ENCODE measurements at places on chromosomes 1 and 21. TPM values are rescaled to one million over a fixed set of nuclear protein-coding genes. Genes with fewer than 3 reads are reported as not detected.

The HNRNPCL1 gene
- not detected for polyA plus RNA-seq

The GPR37L1 gene
- polyA plus RNA-seq, result 0.25 TPM

The WDR64 gene
- not detected for polyA plus RNA-seq

The SLAMF7 gene
- polyA plus RNA-seq, result not detected

The ALX3 gene
- 0.20 TPM for polyA plus RNA-seq

DNA sequence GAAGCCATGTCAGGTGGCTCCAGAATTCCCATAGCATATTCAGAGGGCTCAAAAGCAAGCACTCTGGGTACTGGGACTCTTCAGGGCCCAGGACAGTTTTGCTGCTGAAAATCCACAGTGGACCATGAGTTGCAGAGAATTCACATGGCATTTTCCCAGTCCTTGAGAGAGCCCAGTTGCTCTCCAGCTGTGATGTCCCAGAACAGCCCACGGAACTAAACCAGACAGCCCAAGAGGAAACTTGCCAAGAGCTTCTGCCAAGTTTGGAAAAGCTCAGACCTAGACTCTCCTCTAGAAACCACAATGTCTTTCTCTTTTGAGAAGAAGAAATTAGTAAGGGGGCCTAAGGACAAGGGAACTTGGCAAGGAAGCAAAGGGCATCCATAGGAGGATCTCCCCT, 69.4 kb downstream of the RGS2 start:
- no peak for DNase-seq

DNA sequence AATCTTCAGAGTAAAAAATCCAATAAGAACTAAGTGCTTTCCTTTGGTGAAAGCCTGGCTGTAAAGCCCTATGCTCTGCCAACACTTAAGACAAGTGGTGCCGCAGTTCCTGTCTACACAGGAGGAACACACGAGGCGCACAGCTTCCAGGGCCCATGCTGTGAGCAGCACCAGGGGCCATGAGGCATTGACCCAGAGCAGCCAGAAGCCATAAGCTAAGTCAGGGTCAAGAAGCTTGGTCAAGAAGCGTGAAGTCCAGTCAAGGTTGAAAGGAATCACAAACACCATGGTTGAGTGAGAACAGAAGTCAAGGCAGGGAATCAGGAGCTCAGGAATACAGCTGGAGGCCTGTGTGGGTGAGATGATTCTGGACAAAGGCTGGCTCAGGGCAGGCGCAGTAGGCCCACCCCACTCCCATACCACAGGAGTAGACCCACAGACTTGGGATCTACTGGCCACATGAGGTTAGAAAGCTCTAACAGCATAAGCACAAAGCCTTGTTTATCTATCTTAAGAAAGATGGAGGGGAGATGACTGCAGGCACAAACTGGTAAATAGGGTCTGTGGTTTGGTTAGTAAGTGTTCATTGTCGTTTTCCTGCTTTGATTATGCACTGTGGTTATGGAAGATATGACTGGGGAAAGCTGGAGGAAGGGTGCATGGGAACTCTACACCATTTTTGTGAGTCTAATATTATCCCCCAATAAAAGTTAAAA, 42.9 kb upstream of the RCAN3 start:
- no peak for DNase-seq

GRCh38 chr1:67653304-67653703, 31.7 kb upstream of the GADD45A start:
- DNase-seq, result no peak

- DNase-seq, result no peak
These were observed 11.2 kb upstream of the VWA5B1 start for GRCh38 chr1:20279509-20279908.

DNA sequence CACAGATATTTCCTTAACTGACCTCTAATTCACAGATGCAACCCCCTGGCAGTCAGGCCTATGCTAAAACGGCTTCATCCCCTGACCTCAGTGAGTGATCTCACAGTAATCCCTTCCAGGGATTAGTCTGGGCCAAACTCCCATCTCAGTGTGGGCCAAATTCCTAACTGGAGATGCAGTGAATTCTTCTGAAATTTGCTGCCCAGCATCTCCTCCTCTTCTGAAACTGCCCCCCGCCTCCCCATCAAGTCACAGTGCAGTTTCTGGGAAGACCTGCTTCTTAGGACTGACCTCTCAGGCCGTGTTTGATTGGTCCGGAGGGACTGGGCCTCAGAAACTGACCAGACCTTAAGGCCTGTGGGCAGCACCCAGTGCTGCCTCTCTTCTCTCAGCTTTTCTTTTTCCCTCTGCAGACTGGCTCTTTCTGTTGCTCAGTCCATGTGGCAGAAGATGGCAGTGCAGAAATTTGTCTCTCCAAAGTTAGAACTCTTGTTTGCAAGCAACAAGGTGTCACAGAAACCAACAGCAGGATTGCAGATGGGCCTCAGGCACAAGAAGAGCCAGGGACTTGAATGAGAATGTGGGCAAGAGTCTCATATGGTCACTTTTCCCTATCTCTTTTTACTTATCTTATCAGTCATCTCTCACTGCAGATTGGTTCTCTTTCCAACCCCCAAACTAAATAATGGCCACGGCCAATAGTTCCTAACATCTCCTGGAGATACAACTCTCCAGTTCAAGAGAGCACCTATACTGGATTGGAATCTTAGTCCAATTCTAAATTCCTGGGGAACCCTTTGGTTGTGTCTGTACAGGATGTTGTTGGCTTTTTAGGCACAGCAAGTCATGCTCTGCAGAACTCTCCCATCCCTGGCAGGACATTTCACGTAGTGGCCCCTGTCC, 95.5 kb upstream of the RALGPS2 start:
- no peak for DNase-seq

GRCh38 chr21:29218749-29219148, 80.0 kb upstream of the BACH1 start:
- DNase-seq, result no peak

- DNase-seq, result no peak
These were observed 1.7 kb downstream of the CDC14A start for GRCh38 chr1:100353988-100354387.

DNA sequence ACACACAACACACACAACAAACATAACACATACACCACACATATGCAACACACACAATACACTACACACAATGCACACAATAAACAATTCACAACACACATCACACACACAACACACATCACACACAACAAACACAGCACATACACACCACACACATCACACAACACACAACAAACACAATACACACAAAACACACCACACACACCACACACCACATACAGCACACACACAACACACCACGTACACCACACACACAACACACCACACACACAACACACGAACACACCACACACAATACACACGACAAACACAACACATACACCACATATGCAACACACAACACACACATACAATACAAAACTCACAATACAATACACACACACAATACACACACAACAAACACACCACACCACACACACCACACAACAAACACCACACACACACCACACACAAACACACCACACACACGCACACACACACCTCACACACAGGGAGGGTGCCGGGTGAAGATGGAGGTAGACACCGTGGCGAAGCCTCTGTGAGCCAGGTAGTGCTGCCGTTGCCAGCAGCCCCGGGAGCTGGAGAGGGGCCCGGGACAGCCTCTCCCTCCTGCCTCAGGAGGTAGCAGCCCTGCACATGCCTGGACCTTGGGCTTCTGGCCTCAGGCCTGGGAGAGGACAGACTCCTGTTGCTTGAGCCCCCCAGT, 30.4 kb upstream of the C1orf174 start:
- no peak for DNase-seq

- DNase-seq, result no peak
These were observed 16.5 kb downstream of the PLEKHA6 start for GRCh38 chr1:204343247-204343646.

Data from H1 (cell line).